ENCODE measurements at places on chromosomes 2 and 18.

DNA sequence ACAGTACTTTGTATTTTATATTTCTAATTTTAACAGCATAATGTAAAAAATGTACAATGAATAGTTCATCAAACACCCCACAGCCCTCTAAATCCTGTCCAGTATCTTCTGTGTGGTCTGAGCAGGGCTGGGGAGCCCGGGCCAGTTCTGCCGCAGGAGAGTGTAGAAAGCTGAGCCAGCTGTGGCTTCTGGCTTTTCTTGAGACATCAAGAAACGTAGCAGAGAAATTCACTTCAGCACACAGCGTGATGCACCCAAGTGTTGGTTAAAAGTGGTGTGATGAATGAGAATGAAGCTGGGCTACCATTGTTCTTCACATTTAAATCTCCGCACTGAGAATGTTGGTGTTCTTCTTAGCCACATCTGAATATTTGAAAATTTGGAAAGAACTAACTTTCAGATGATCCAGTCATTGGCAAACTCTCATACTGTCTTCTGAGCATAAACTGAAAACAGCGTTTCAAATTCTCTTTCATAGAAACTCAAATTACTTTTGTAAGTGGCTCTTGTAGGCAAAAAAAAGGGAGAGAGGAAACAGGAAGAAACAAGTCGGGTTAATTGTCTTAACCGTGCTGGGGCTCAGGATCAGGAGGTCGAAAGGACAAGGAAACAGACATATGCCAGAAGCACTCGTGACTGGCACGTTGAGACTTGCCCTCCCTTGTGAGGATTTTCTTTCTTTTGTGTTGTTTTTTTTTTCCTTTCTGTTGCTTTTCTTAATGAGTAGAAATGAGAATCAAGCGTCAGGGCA, 23.4 kb upstream of the TMEM87B start:
- DNase-seq, result no peak

DNA sequence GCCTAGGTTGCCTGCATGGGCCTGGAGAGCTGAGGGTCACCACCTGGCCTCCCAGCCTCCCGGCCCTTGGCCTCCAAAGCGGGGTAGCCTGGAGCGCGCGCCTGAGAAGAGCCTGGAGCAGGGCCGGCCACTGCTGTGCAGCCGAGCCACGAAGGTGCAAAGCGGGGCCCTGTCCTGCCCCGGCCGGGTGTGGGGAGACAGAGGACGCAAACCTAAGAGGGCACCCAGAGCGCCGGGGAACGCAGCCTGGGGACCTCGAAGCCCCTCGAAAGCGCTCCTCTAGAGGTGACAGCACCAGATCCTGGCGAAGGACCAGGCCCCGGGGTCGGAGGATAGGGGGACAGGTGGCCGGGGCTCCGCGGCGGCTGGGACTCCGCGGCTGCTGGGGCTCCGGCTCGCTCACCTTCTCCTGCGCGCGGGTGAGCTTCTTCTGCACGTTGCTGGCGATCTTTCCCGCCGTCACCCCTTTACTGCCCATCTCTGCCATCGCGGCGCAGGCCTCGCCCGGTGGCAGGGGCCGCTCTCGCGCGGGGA, 430 bp downstream of the BIN1 start:
- DNase-seq, result no peak

GRCh38 chr2:72975017-72975416, 57.7 kb downstream of the EMX1 start:
- no peak for DNase-seq

- DNase-seq, result no peak
Measured at GRCh38 chr2:234139755-234140154, 89.3 kb downstream of the SPP2 start.

DNA sequence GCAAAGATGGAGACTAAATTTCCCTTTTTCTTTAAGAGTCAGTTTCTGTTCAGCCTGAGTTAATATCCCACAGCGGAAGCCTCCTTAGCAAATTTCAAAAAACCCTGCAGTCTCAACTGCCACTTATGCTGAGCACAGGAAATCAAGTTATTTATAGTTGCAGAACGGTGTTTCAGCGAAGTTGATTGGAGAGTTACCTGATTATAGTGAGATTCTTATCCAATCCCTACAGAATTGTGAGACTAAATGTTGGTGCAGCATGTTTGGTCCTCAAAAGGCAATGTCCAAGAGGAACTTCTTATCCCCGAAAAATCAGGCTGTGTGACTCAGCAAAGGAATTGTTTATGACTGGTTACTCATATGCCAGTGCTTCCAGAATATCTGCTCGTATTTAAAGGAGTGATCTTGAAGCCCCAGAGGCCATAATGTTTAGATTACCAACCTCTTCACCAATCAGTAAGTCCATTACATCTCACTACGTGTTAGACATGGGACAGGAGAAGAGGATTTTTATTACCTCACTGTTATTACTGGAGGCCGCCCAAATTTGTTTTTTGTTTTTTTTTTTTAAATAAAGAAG, 67.9 kb downstream of the LRRFIP1 start:
- peak; percentile 64 for DNase-seq

DNA sequence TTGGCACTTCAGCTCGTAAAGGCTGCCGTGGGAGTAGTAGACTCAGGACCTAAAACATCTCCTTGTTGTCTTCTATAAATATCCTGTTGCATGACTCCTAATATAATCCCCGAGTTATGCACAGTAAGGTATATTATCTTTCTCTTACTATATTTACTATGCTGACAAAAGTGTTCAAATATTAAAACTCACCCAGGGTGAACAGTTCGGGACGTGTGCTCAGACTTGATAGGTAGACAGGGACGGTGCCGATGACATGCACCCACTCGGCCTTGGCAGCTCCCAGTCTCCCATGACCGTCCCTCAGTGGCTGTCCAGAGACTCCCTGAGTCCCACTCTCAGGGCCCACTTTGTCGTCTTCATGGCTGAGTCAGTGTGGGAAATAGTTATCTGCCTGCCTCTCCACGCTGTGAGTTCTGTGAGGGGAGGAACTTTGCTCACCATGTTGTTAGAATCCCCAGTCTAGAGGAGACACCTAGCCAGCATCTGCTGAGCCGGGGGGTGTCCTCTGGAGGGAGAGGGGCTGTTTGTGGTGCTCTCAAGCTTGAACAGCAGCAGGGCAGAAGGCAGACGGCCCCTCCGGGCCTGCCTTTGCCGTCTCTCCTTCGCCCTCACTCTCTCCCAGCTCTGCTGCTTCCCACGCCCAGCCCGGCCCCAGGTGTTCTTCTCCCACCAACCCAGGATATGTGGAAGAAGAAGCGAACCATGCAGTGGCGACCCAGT, 75.0 kb downstream of the DGKD start:
- no peak for DNase-seq
